Activated CD4-positive, alpha-beta memory T cell treated with anti-CD3 and anti-CD28 coated beads for 36 hours (primary cell): ENCODE measurements at places on chromosomes 12 and 14.

- no peaks in the 10 kb centered on the region for H3K36me3 ChIP-seq
- peaks cover 20% of the 10 kb centered on the region for H3K4me1 ChIP-seq
- H3K4me3 ChIP-seq = no peak overlapping the region
Measured at GRCh38 chr12:122944605-122945592, 21.4 kb downstream of the ABCB9 start.

DNA sequence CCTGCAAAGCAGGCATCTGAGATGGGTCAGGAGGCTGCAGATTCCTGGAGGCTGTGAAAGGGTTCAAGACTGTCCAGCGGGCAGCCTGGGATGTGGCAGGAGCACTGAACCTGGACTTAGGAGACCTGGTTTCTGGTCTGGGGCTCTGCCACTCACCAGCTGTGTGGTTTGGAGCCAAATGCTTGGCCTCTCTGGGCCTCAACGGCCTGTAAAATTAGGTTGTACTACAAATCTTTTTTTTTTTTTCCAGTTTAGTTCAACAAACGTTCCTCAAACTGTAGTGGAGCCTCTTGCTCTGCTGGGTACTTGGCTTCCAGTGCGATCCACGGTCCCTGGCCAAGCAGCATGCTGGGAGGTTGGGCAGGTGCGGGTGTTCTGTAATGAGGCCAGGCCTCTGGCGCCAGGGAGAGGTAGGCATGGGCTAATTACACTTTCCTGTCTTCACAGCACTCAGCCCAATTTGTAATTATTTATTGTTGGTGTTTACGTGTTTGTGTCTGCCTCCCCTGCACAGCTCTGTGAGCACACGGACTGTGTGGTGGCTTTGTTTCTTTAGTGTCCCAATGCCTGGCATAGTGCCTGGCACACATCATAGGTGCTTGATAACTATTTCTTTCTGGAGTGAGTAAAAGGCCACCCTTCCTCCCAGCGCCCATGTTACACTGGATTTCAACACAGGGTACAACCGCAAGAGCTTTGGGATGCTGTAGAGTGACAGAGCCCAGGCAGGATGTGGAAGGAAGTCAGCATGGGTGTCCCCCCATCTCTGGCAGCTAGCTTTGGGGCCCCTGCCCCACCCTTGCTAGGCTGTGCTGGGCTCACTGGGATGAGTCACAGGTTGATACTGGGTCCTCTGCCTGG lies 5.8 kb upstream of the KRT80 start:
- H3K27me3 ChIP-seq = peaks cover 9% of the 10 kb centered on the region
- peaks cover 9% of the 10 kb centered on the region for H3K4me1 ChIP-seq
- H3K27ac ChIP-seq = no peak overlapping the region
- H3K4me3 ChIP-seq = no peak overlapping the region

DNA sequence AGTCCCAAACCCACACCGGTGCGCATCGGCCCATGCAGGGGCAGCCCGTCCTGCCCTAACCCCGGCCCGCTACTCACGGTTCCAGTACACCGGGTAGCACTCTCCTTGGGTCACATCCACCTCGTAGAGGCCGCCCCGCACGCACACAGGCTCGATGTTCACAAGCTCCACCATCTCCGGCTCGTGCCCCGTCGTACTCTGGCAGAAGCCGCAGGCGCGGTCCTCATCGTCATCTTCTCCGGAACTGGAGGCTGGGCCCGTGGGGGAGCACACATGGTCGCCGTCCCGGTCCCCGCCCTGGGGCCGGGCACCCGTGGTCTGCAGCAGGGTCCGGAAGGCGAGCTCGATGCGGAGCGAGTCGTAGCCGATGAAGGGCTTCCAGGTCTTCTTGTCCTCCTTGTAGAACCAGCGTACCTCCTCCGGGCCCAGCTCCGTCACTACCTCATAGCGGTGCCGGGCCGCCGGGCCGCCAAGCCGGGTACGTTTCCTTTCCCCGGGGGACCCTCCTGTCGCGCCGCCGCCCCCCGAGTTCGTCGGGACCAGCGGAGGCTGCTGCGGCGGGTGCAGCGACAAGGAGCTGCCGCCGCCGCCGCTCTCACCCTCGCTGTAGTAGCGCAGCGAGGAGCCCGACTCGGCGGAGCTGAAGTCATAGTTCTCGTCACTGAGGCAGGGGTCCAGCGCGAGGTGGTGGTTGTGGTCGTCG lies 788 bp downstream of the DDHD1 start:
- DNase-seq = peak; percentile 79
- H3K27me3 ChIP-seq = no peaks in the 10 kb centered on the region
- peaks cover 26% of the 10 kb centered on the region for H3K36me3 ChIP-seq
- H3K27ac ChIP-seq = peak overlapping the region; percentile 99

GRCh38 chr14:93971635-93972027 lies 4.7 kb downstream of the ASB2 start:
- H3K27me3 ChIP-seq = no peaks in the 10 kb centered on the region
- peak overlapping the region; percentile 96 for H3K27ac ChIP-seq
- no peak for DNase-seq
- H3K4me3 ChIP-seq = peak overlapping the region; percentile 74
- peaks cover 13% of the 10 kb centered on the region for H3K36me3 ChIP-seq
- H3K4me1 ChIP-seq = peaks cover 78% of the 10 kb centered on the region

- H3K27ac ChIP-seq = no peak overlapping the region
- H3K4me3 ChIP-seq = no peak overlapping the region
- no peaks in the 10 kb centered on the region for H3K27me3 ChIP-seq
- peaks cover 34% of the 10 kb centered on the region for H3K4me1 ChIP-seq
- peaks cover 16% of the 10 kb centered on the region for H3K36me3 ChIP-seq
Measured at GRCh38 chr14:60278350-60278749, 29.3 kb downstream of the PPM1A start.

DNA sequence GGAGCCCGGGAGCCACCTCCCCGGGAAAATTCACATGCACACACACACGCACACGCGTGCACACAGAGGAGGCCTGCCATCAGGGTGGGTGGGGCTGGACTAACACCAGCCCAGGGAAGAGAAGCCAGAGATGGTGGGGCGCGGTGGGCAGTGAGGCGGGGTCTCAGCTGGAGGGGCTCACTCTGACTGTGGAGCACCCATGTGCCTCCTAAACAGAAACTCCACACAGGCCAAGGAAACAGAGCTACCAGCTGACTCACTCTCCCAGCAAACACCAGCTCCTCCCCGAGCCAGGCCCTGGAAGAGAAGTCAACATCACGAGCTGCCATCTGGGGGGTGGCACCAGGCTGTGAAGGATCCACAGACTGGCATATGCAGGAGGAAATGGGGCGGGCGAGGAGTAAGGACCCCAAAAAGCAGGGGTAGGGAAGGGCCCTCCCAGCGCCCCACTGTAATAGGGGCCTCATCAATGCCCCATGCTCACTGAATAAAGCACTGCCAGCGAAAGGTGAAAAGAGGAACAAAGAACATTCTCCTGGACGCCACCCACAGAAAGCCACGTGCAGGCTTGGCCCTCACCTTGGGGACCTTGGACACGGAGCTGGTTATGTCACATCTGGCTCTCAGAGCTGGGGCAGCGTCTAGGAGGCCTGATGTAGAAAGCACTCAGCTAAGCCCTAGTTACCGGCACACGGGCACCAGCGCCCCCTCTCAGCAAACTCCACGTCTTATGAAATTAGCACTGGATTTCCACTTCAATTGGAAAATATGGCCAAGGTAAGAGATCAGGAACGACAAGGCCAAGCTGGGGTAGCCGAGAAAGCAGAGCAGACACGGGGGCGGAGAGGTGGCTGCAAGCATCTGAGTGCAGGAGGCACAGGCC lies 8.4 kb upstream of the INF2 start:
- H3K27ac ChIP-seq = peak overlapping the region; percentile 30
- H3K4me1 ChIP-seq = peaks cover 17% of the 10 kb centered on the region
- no peak for DNase-seq
- no peak overlapping the region for H3K4me3 ChIP-seq
- no peaks in the 10 kb centered on the region for H3K27me3 ChIP-seq

GRCh38 chr12:77294016-77294415 lies 228.6 kb upstream of the E2F7 start:
- no peak overlapping the region for H3K27ac ChIP-seq
- no peaks in the 10 kb centered on the region for H3K4me1 ChIP-seq
- no peaks in the 10 kb centered on the region for H3K36me3 ChIP-seq
- no peak overlapping the region for H3K4me3 ChIP-seq
- DNase-seq = no peak

DNA sequence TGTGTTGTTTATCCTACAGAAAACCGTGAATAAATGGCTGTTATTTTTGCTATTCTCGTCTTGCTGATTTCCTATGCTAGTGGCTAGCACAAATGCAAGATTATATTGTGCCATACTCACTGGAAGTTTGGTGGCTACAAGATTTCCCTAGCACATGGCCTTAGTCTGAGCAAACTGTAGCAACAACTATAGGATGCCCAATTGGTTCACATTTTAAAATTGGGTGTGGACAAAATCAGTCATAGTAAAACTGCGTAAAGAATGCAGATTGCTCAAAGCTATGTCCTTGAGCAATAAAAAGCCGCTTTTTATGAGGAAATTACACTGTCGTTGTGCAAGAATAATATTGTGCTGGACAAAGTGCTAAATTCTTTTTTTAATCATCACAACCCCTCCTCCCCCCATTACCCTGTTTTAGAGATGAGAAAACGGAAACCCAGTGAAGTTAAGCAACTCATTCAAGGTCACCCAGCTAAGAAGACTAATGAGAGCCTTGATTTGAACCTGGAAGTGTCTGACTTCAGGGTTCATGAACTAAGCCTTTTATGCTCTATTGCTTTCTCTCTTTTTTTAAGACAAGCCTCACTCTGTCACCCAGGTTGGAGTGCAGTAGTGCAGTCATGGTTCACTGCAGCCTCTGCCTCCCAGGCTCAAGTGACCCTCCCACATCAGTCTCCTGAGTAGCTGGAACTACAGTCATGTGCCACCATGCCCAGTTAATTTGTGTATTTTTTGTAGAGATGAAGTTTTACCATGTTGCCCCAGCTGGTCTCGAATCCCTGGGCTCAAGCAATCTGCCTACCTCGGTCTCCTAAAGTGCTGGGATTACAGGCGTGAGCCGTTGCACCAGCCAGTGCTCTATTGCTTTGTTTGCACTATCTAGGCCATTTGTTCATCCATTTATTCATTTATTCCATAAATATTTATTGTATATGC lies 73.6 kb downstream of the SRGAP1 start:
- H3K27ac ChIP-seq = no peak overlapping the region
- H3K27me3 ChIP-seq = peaks cover 3% of the 10 kb centered on the region
- H3K4me1 ChIP-seq = no peaks in the 10 kb centered on the region
- H3K36me3 ChIP-seq = no peaks in the 10 kb centered on the region

- DNase-seq = no peak
- no peaks in the 10 kb centered on the region for H3K4me1 ChIP-seq
- no peaks in the 10 kb centered on the region for H3K27me3 ChIP-seq
- H3K36me3 ChIP-seq = no peaks in the 10 kb centered on the region
- H3K27ac ChIP-seq = no peak overlapping the region
Measured at GRCh38 chr12:29907461-29907860, 123.7 kb upstream of the TMTC1 start.

DNA sequence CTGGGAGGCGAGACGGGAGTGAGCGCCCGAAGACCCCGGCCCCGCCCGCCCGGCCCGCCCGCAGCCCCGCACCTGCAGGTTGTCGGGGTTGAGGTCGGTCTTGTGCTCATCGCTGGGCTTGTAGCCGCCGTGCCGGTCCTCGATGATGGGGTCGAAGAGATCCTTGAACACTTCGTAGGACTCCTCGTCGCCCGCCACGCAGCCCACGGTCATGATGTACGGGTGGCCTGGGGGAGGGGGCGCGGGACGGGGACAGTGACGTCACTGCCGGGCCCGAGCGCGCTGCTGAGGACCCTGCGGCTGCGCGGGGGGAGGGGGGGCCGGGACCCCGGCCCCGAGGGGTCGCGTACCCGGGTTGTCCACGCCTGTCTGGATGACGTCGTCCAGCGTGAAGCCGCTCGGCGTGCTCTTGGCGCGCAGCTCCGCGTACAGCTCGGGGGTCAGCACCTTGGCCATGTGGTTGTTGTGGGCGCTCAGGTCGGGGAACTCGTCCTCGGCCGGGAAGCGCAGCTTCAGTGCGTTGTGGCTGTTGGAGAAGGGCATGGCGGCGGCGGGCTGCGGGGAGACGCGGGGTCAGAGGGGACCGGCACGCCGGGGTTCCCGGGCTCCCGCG lies 573 bp downstream of the CKB start:
- H3K4me1 ChIP-seq = peaks cover 10% of the 10 kb centered on the region
- H3K4me3 ChIP-seq = peak overlapping the region; percentile 20
- H3K27me3 ChIP-seq = peaks cover 5% of the 10 kb centered on the region
- H3K27ac ChIP-seq = no peak overlapping the region
- DNase-seq = peak; percentile 28

DNA sequence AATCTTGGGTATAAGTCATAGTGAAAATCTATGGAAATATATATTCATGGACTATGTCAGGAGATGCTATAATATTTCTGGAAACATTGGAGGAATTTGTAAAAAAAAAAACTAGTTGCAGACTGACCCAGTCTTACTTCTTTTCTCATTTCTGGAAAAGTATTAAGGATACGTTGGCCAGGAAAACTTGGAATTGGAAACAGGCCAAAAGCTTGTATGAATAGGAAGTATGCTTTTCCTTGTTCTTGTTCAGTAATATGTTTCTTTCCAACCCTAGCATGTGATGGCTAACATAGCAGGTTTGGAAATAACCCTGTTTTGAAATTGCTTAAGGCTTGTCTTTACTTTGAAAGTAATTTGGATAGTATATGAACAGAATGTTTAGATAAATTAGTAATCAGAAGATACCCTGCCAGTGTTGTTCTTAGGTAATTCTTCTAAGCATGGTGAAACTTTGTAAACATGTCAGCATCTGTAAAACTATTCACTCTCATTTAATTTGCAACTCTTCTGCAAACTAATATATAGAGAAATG lies 316.2 kb downstream of the NPAS3 start:
- no peaks in the 10 kb centered on the region for H3K27me3 ChIP-seq
- no peak for DNase-seq
- no peaks in the 10 kb centered on the region for H3K4me1 ChIP-seq

DNA sequence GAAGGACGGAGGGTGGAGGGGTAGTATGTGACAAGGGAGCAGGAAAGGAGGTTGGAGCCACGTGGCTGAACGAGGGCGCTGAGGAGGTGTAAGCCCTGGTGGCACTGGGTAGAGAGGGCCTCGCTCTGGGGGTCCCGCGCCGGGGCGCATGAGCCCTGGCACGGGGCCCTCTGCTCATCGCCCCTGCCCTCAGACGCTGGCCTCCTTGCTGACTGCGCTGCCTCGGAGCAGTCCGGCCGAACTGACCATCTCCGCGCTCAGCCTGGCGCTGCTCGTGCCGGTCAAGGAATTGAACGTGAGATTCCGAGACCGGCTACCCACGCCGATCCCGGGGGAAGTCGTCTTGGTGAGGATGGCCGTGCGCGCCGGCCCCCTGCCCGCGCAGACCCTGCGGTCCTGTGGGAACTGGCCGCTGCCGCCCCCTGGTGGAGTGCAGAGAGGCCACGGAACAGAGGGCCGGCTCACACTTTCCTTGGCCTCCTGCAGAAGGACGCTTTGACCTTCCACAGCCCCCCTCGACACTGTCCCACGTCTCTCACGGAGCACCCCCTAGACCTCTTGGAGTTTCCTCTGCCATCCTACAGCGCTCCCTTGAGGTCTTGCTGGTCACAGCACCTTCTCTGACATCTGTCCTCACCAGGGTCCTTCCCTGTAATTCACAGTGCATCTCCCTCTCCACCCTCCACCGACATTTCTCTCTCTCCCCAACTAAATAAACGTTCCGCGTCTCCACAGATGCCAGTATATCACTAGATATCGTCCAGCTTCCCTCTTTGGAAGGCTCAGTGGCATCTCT lies 10.5 kb downstream of the ARHGEF25 start:
- no peak overlapping the region for H3K27ac ChIP-seq
- H3K4me3 ChIP-seq = peak overlapping the region; percentile 63
- DNase-seq = peak; percentile 68
- H3K4me1 ChIP-seq = peaks cover 24% of the 10 kb centered on the region
- H3K36me3 ChIP-seq = no peaks in the 10 kb centered on the region
